ENCODE measurements at places on chromosomes 2 and 18.

- no peak for DNase-seq
Observed at GRCh38 chr2:162127422-162127821, 24.6 kb downstream of the GCG start.

- DNase-seq = peak; percentile 57
Observed at GRCh38 chr18:30970196-30970816, 72.2 kb downstream of the DSC3 start.

- DNase-seq = peak; percentile 55
Observed at GRCh38 chr2:149329489-149330126, 779 bp upstream of the LYPD6 start.

DNA sequence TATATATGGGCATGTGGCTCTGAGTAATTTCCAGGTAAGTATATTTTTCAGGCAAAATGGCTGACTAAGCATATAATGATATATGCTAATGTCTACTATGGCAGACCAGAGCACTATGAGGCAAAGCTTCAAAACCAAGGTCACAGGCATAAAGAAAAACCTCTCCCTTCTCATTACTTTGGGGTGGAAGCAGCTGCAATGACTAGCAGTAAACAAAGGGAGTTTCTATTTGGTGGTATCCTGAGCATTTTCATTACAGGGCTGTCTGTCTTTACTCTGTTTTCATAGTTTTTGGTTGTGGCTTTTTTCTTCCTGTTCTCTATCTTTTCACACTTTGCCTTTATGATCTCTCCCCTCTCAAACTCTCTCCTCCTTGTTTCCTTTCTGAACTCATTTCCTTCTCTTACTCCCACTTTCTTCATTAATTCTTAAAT, 15.6 kb downstream of the PDE6D start:
- no peak for DNase-seq

GRCh38 chr18:45423659-45424058, 191.6 kb upstream of the SLC14A2 start:
- no peak for DNase-seq

DNA sequence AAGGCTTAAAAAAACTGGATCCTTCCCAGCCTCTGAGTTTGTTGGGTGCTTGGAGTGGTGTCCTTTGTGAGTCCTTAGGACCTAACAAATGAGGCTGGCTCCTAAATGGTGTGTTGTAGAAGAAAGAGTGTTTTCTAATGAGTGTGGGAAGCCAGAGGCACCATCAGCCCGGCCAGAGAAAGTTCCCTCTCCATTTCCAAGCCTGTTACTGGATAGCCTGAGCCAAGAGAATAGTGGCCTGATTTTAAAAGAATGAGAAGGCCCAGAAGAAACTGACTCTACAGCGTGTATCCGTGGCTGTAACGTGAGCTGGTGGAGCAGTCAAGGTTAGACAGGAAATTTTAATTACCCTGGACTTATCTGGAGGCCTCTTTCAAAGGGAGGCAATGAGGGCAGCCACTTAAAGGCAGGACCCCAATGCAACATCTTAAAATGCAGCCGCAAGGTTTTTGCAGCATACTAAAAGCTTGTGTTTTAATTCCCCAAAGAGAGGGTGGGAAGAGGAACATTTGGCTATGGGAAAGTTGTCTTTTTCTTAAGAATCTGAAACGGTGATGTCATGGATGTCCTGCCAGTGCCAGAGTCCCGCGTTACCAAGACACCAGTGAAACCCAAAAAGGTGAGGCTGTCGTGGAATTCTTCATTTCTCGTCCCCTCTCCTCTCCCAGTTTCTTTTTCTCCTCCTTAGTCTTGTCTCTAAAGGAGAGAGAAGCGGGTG, 4.6 kb downstream of the EFHD1 start:
- no peak for DNase-seq
